ENCODE measurements at places on chromosomes 7 and 10. TPM values are rescaled to one million over a fixed set of nuclear protein-coding genes. Genes with fewer than 3 reads are reported as not detected.

Gene RARRES2
- total RNA-seq, result not detected

Gene THSD7A
- total RNA-seq, result not detected

Gene FFAR4
- total RNA-seq, result not detected

Gene JMJD1C
- 41.7 TPM for total RNA-seq

Gene SUGCT
- 0.91 TPM for total RNA-seq

Gene UTF1
- total RNA-seq, result 0.19 TPM

Gene SEMA4G
- 1.4 TPM for total RNA-seq

Gene SAMD9L
- 15.8 TPM for total RNA-seq

Gene TMEM213
- total RNA-seq, result not detected

Gene IDI2
- total RNA-seq, result not detected

Gene PNLIPRP3
- not detected for total RNA-seq

Gene GJD4
- not detected for total RNA-seq

Gene PRSS2
- not detected for total RNA-seq

Gene KLLN
- total RNA-seq, result 0.54 TPM

Gene MYL7
- total RNA-seq, result not detected

Gene LBX1
- total RNA-seq, result not detected

Gene SPDYE6
- not detected for total RNA-seq

Gene PTN
- total RNA-seq, result not detected

Gene TBXAS1
- total RNA-seq, result 1.8 TPM

Gene SMKR1
- total RNA-seq, result 6.1 TPM

Gene MYOZ1
- not detected for total RNA-seq

Gene PKD2L1
- 0.17 TPM for total RNA-seq

Gene C10orf105
- total RNA-seq, result 0.33 TPM

Gene MRLN
- 0.82 TPM for total RNA-seq

Gene MCM10
- 112 TPM for total RNA-seq

Gene FKBP6
- not detected for total RNA-seq

Gene FAM171A1
- total RNA-seq, result 1.7 TPM

Gene HABP2
- not detected for total RNA-seq

Gene NPY4R2
- not detected for total RNA-seq

Gene PIK3AP1
- 11.7 TPM for total RNA-seq

Gene RBM28
- 85.8 TPM for total RNA-seq

Gene CLDN3
- total RNA-seq, result not detected

Gene NEUROG3
- total RNA-seq, result not detected

Gene LAMB1
- not detected for total RNA-seq

Gene COBL
- not detected for total RNA-seq

Gene AKR1C8
- total RNA-seq, result not detected

Gene NEBL
- 0.59 TPM for total RNA-seq

Gene LUC7L2
- 172 TPM for total RNA-seq

Gene LLCFC1
- not detected for total RNA-seq

Gene CDK5
- total RNA-seq, result 26.5 TPM

Gene GBX1
- not detected for total RNA-seq

Gene OR2A7
- total RNA-seq, result 2.1 TPM

Gene WEE2
- total RNA-seq, result not detected

Data from activated CD4-positive, alpha-beta T cell treated with anti-CD3 and anti-CD28 coated beads, Interleukin-2, amount 10 ng/mL, durations not matched to agents 24 days and 14 days (primary cell).